Nasal cavity respiratory epithelium epithelial cell of viscerocranial mucosa (primary cell): ENCODE measurements at places on chromosomes 12 and 14. TPM values are rescaled to one million over a fixed set of nuclear protein-coding genes. Genes with fewer than 3 reads are reported as not detected.

Gene NDUFA12
- 81.2 and 106 TPM in 2 replicates for total RNA-seq

Gene MANSC4
- not detected in 2 replicates for total RNA-seq

Gene DPPA3
- total RNA-seq: not detected in 2 replicates

Gene KANSL2
- 61.7 and 87.1 TPM in 2 replicates for total RNA-seq

Gene INHBC
- not detected in 2 replicates for total RNA-seq

Gene PIWIL1
- total RNA-seq: not detected in 2 replicates

Gene RNASE7
- total RNA-seq: 19.9 and 33.8 TPM in 2 replicates

Gene DCAF5
- total RNA-seq: 14.4 and 22.4 TPM in 2 replicates

Gene HOXC9
- total RNA-seq: not detected in 2 replicates

Gene MEG3
- 1.8 and 41.4 TPM in 2 replicates for total RNA-seq

Gene GRIP1
- 10.6 and 22.1 TPM in 2 replicates for total RNA-seq

Gene FOXG1
- 0.34 and 3.7 TPM in 2 replicates for total RNA-seq
